Stimulated activated CD8-positive, alpha-beta memory T cell treated with anti-CD3 and anti-CD28 coated beads, Interleukin-15, amount 100 ng/mL, for 4 hours (primary cell): ENCODE measurements at places on chromosomes 7 and 10.

DNA sequence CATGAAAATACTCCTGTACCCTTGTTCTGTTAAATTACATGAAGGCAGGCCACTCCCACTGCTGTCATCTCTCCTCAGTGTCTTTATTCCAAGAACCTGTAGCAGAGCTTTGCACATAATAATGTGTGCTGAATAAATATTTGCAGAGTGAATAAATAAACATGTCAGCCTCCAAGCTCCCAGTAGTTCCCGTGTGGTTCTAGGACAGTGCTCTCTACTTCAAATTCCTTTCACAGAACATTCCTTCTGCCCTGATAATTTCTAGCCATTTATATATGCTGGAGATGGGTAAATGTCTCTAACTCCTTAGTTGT, 20.3 kb upstream of the HYAL4 start:
- no peak for DNase-seq

DNA sequence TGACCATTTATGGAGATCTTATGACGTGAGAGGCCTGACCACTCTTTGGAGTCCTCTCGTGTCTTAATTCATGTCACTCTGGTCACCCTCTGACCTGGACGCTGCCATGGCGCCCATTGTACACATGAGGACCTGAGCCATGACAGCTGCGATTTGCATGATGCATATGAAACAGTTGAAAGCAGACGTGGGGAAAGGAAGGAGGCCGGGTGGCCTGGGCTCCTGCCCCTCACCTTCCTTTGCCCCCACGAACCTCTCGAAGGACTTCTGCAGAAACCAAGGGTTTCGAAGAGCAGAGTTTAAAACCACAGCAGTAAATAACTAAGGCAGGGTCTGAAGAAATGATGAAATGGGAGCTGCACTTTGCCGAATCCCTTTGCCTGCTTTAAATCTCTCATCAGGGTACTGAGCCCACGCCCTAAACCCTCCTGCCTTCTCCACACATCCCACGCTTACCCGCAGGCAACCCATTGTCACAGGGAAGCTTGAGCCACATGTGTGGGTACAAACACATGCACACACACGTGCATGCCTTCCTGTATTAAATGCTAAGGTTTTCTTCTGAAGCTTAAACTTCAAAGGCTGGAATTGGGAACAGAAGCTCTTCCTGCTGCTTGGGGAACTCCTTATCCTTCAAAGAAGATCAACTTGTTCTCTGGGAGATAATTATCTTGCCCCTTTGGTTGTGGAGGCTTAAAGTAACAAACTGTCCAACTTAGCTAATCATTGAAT, 11.7 kb upstream of the CALML3 start:
- no peak for DNase-seq

GRCh38 chr7:159109653-159110035, 35.0 kb downstream of the VIPR2 start:
- no peak for DNase-seq

DNA sequence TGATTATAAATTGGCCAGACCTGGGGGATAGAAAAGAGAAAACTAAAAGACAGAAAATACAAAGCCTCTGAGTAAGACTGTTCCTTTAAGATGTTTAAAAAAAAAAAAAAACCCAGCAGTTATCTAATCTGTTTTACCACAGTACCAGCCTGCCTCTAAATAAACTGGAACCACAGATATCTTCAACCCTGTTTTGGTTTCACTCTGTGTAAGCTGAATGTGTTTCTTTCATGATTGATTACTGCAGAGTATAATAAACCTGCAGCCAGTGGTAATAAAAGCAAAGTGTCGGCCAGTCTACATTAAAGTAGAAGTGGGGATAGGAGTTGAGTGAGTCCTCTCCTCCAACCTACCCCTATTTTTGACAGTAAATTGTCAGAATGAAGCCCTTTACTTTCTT, 40.6 kb downstream of the MGAM2 start:
- no peak for DNase-seq

- DNase-seq = no peak
Observed at GRCh38 chr10:63707254-63707910, 186.2 kb downstream of the REEP3 start.

DNA sequence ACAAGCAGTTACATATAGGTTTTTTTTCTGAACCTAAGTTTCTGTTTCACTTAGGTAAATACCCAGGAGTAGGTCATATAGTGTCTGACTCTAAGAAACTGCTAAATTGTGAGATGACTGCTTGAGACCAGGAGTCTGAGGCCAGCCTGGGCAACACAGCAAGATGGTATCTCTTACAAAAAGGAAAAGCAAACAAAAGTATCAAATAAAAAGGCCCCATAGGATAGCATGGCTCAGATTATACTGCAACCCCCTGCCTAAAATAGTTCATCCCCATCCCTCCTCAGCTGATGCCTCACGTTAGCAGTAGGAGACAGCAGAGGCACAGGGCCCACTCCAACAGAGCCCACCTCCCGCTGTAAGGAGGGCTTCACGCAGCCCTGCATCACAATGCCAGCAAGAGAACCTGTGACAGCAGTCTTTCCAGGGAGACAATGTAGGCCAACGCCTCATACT, 90.3 kb downstream of the SRPK2 start:
- no peak for DNase-seq

DNA sequence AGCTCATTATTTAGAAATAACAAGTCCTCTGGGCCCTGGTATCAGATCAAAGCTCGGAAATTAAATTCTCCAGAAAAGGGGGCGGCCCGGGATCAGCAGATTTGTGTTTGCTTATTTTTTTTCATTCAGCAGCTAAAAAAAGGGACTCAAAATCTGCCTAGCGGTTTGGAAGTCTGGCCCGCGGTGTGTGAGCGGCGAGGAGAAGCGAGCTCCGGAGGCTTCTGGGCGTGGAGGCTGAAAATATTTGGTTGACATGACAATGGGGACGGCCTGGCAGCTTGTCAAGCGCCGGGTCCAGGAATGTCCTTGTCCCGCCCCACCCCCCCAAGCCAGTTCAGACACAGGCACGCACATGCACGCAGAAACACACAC, 43.4 kb downstream of the FOXL3 start:
- no peak for DNase-seq

GRCh38 chr10:114697061-114697598, 39.1 kb upstream of the ABLIM1 start:
- DNase-seq = no peak

DNA sequence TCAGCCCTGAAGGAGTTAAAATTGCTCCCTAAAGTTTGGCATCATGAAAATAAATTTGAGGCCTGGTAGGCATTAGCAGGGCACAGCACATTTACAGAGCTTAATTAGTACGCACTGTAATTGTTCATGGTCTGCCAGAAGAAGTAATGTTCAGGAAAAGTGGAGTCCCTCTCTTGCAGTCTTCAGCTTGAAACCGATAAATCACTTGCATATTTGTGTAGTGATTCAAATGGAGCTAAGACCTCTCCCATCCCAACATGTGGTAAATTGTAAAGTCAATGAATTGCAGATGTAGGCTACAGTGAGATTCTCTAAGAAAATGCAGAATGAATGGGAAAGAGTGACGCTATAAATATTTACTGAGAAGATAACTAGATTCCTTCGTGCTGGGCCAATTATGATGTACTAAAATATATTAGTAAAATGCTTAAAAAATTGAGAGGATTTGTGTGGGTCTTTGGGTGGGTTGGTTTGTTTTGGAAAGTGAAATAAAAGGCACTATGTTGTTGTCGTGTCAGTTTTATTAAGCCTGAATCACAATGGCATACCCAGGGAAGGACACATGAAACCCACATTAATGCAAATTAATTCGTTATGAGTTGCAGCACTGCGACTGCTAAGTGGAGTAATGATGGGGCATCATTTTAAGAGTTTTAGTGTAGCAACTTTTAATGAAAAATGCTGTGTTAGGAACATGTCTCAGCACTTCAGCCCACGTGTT, 8.4 kb downstream of the TCF7L2 start:
- no peak for DNase-seq

DNA sequence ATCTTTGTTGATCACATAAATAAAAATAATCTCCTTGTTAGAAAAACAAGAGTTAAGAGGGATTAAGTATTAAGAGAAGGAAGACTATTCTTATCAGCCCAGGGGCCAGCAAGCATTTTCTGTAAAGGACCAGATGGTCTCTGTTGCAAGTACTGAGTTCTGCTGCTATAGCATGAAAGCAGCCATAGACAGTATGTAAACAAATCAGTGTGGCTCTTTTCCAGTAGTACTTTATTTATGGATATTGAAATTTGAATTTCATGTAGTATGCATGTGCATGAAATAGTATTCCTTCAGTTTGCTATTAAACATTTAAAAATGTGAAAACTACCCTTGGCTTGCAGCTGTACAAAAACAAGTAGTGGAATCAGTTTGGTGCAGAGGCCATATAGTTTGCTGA, 81.7 kb downstream of the STK31 start:
- DNase-seq = no peak

DNA sequence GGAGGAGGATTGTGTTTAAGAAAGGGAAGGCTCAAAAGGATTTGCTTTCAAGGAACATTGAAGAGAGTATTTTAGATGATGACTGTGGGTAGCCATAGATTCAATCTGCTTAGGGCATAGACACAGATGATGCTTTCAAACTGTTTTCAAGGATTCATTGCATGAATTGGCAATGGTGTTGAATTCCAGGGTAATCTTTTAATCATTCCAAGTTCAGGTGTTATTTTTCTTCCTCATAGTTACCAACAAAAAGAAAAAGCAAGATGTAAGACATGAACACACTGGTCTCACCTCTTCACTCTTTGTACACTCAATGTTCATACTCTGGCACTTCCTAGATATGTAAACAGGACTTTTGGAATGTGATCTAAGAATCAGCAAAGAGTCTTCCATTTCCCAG, 167.0 kb upstream of the RHOBTB1 start:
- DNase-seq = no peak

- DNase-seq = no peak
Observed at GRCh38 chr10:60733826-60734225, 44.5 kb upstream of the CDK1 start.

- DNase-seq = no peak
Observed at GRCh38 chr7:148863324-148863723, 20.8 kb downstream of the EZH2 start.

DNA sequence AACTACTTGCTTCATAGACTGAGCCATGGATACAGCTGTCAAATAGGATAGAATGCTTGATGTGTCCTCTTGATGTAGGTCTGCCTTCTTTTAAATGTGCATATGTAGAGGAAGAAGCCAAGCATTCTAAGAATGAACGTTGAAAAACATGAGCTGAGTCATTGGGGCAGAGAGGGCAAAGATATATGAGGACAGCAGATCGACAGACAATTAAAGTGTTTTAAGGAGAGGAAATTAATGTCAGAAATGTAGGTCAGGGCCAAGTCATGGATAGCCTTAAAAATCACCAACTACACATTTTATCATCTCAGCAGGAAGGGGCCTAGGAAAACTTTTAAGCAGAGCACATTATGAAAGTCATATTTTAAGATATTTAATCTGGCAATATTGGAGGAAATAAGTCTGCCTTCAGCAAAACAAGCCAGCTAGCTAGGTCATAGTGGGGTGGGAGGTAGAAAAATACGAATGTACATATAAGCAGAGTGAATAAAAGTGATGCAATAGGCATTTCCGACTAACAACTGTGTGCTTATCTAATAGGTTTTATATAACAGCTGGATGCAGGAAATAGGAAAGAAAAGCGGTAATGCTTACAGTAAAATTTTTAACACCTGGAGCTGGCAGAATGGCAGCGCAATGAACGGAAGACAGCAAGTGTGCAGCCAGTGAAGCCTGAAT, 638.3 kb upstream of the TPK1 start:
- no peak for DNase-seq

- DNase-seq = no peak
Observed at GRCh38 chr10:105356626-105357025, 715.5 kb downstream of the SORCS3 start.

- no peak for DNase-seq
Observed at GRCh38 chr10:28479425-28479865, 53.5 kb upstream of the WAC start.

- no peak for DNase-seq
Observed at GRCh38 chr10:124537891-124538290, 76.3 kb downstream of the LHPP start.

DNA sequence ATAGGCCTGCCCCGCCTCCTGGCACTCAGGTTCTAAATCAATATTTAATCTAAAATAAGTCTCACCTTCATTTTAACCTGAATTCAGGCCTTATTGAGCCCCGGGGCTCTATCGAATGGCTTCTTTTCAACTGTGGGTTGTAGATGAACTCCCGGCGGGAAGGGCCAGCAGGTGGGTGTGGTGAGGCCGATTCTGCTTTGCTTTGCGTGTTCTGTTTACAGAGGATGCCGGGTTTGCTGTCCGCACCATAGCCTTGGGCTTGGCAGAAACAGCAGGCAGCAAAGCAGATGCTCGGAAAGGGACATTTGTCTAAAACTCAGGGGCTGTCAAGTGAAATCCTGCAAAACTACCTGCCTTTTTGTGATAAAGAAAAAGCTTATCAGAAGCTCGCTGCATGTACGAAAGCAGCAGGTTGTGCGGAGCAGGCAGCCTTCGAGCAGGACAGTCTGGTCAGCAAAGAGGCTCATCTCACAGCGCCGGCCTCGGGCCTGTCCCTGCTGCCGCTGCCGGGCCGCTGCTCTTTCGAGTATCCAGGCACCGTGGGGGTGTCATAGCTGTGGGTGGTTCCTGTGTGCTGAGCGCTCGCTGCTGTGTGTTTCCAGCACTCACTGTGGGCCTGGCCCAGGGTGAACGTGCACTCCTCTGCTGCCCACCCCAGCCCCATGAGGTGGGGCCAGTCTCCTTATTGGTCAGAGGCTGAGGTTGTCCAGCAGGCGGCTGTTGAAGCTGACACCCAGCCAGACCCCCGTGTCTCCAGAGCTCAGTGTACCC, 434.8 kb upstream of the FOXK1 start:
- DNase-seq = no peak

DNA sequence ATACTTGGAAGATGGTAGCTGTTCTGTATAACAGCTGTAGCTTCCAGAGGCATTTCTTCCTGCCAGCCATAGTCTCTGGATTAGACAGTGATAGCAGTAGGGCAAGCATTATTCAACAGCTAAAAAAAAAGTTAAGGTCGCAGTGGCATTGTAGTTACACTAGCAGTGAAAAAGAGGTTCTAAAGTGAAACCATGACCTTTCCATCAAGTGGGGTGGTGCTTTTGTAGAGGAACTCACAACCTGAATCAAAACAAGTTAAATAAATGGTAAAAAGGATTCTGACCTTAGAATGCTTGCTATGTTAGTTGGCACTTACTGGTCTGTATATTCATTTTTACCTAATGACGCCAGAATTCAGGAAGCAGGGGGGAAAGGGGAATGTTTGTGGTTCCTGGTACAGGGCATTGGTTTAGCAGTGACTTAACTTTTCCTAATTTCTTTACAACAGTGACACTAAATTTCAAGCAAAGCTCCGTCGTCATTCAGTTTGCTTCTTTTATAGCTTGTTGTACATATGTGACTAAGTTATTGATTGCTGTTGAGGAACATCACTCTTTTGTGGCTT, 55.0 kb downstream of the GBF1 start:
- no peak for DNase-seq

DNA sequence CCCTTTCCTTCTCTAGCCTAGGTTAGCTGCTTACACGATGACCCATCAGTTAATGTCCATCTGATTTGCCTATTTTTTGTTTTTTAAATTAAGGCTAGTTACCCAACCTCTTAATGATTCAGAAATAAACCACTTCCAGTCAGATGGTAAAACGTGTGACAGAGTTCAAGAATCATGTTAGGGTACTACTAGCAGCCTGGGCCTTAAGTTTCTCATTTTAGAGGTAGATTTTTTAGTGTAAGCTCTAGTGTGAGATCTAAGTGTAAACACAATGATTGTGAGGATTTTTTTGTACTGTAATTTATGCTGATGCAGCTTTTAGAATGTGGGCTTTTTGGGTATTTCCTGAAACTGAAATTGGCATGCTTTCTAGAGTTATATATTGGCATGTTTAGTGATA, 130.0 kb downstream of the CDK14 start:
- DNase-seq = no peak
